ENCODE measurements at places on chromosomes 3 and 15. TPM values are rescaled to one million over a fixed set of nuclear protein-coding genes. Genes with fewer than 3 reads are reported as not detected.

GRCh38 chr3:67044955-67045354 is 46.8 kb downstream of the KBTBD8 start:
- H3K36me3 ChIP-seq: no peaks in the 10 kb centered on the region
- DNase-seq: no peak
- H3K27me3 ChIP-seq: no peaks in the 10 kb centered on the region
- H3K4me3 ChIP-seq: no peak overlapping the region
- H3K27ac ChIP-seq: no peak overlapping the region

DNA sequence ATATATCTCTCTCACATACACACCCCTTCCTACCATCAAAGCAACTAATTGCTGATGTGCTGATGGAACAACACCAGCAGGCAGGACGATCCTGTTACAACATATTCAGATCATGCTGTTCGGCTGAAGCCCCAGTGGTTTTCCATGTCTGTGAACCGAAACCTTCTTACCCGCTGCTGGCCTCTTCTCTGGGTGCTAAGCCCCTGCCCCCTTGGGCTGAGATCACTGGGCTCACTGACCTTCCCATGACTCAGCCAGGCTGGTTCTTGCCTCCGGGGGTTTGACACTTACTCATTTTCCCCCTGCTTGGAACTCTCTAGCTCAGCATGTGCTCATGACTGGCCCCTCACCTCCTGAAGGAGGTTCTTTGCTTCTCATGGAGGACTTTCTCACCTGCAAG is 122.0 kb upstream of the RGMA start:
- H3K27ac ChIP-seq: no peak overlapping the region
- H3K27me3 ChIP-seq: no peaks in the 10 kb centered on the region
- no peak overlapping the region for H3K4me3 ChIP-seq
- no peaks in the 10 kb centered on the region for H3K36me3 ChIP-seq
- H3K4me1 ChIP-seq: no peaks in the 10 kb centered on the region

GRCh38 chr15:92803852-92804609 is 96.1 kb upstream of the CHD2 start:
- H3K36me3 ChIP-seq: no peaks in the 10 kb centered on the region
- peaks cover 30% of the 10 kb centered on the region for H3K4me1 ChIP-seq
- peak overlapping the region; percentile 91 for H3K27ac ChIP-seq
- peak; percentile 74 for DNase-seq
- H3K4me3 ChIP-seq: no peak overlapping the region
- no peaks in the 10 kb centered on the region for H3K27me3 ChIP-seq

GRCh38 chr15:95604634-95605036 is 725.9 kb upstream of the NR2F2 start:
- no peaks in the 10 kb centered on the region for H3K36me3 ChIP-seq
- H3K27me3 ChIP-seq: no peaks in the 10 kb centered on the region
- no peak overlapping the region for H3K27ac ChIP-seq
- H3K4me3 ChIP-seq: no peak overlapping the region
- DNase-seq: peak; percentile 83
- H3K4me1 ChIP-seq: peaks cover 5% of the 10 kb centered on the region

CCR2 gene
- total RNA-seq: not detected

CCR5 gene
- total RNA-seq: 9.4 TPM

TPRG1 gene
- total RNA-seq: 1.2 TPM

All from stomach (tissue), 19 donors.